ENCODE measurements at places on chromosomes 11 and 22. TPM values are rescaled to one million over a fixed set of nuclear protein-coding genes. Genes with fewer than 3 reads are reported as not detected.

Gene C11orf91
- total RNA-seq = not detected

Gene OR10G7
- total RNA-seq = not detected

Gene MS4A6E
- not detected for total RNA-seq

Gene TENM4
- total RNA-seq = 8.8 TPM

Gene PGA5
- 0.67 TPM for total RNA-seq

Gene ZNF280A
- 0.61 TPM for total RNA-seq

Gene MMP12
- not detected for total RNA-seq

Gene STK33
- 25.1 TPM for total RNA-seq

Gene CASP4
- total RNA-seq = not detected

Gene ARHGAP8
- 48.7 TPM for total RNA-seq

Gene CNTN5
- 0.25 TPM for total RNA-seq

Gene ARL2
- 186 TPM for total RNA-seq

Gene MRGPRE
- not detected for total RNA-seq

Gene CD248
- total RNA-seq = 3.7 TPM

Gene DRICH1
- total RNA-seq = not detected

Gene RIBC2
- 1.8 TPM for total RNA-seq

Gene DNAJC24
- 21.1 TPM for total RNA-seq

DNA sequence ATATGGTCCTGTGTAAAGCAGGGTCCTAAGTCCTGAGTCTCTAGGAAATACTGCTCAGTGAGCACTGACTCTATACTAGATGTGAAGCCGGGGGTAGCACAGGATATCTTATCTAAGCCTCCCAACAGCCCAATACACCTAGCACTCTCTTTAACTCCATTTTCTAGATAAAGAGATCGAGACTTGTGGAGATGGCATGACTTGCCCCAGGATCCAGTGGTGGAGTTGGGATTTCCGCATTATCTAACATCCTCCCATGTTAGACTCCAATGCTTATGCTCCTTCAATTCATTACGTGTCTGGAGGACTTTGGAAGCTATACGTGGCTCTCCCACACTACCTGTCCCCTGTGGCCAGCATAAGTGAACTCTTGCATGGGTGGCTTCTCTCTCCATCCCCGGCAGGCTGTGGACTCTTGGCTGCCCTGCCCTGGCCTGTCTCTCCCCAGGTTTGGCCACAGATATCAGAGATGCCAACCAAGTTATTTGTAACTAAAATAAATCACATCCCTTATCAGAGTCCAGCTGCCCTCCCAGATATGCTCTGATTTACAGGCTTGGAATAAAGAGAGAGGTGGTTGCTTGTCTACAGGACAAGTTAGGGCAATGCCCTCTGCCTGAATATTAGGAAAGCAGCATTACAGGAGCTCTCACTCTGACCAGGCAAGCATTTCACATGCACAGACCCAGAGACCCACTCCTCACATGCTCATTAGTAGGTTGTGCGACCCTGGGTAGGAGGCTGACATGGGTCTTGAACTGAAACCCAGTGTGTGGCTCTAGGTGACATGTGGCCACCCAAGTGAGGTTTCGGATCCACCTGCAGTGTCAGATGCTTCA, 4.5 kb downstream of the CD44 start:
- no peak for DNase-seq

GRCh38 chr11:21896216-21896615, 296.7 kb upstream of the ANO5 start:
- DNase-seq = no peak

- no peak for DNase-seq
Measured at GRCh38 chr11:126615845-126616244, 260.4 kb downstream of the ST3GAL4 start.

DNA sequence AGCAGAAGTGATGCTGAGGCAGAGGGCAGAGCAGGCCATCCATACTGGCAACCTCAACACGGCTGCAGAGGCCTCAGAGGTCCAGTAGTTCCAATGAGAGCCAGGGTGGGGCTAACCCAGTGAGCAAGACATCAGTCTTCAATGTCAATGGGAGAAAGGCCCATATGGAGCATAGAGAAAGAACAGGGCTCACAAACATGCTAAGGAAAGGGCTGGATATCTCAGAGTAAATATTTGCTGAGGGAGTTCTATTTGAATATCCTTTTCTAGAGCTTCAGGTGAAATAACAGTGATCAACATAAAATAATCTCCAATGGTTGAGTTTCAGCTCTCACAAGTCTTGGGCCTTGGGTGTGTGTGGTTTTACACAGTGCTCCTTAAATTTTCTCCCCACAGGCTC, 50.8 kb upstream of the CCDC90B start:
- DNase-seq = no peak

- no peak for DNase-seq
Measured at GRCh38 chr11:98625526-98625925, 395.2 kb upstream of the CNTN5 start.

DNA sequence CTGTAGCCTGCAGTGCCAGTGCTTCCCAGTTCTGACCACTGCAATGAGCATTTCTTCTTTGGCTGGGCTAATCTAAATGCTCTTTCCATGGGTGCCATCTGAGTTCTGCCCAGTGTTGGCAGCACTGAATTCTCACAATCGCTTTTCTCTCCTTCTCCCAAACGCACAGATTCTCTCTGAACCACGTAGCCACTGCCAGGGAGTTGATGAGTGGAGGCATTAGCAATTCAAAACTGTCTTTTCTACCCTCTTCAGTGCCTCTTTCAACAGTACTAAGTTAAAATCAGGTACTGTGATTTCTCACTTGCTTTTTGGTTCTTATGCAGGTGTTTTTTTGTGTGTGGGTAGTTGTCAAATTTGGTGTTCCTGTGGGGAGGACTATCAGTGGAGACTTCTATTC, 745.0 kb upstream of the ANO5 start:
- no peak for DNase-seq

DNA sequence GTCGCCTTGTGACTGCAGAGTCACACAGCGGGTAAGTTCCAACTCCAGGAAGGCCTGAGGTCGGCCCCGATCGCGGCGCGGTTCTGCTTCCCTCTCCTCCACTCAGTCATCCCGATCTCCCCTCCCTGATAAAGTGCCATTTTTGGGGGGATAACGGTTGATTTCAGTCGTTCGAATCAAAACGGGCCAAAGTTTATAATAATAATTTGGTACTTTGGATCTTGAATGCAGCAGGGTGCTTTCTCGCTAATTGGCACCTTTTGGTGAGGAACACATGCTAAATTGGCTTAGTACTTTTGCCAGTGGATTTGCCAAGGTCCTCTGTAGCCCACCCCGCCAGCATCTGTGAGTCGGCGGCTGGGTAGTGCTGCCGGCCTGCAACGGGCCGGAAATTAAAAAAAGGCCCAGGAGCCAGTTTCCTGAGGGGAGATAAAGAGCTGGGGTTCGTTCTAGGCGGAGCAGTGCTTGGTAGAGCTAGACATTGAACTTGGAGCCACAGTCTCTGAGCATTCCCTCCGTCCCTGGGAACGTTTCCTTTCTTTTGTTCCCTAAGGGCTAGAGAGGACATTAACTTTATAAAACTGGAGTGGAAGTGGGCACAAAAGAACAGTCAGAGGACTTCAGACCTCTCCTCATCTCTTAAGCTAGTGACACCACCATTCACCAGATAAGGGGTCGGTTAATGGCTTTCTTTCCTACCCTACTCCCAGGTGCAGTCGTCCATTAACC, 997 bp downstream of the UBE2L3 start:
- DNase-seq = no peak

DNA sequence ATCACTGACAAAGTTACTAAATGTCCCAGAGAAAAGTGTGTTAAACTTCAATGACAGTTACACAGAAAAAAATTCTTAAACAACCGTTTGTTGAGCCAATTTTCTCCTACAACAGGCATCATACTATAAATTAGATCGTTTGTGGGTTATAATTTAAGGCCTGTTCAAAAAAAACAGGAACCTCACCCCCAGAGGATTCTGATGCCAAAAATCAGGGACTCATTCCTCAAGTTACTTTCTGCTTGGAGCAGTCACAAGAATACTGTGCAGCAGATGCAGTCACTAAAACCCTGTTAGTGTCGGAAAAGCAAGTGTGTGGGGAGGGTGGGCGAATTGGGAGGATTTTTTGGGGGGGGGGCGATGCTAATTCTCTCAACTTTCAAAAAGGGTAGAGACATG, 657 bp downstream of the CWC15 start:
- DNase-seq = no peak

DNA sequence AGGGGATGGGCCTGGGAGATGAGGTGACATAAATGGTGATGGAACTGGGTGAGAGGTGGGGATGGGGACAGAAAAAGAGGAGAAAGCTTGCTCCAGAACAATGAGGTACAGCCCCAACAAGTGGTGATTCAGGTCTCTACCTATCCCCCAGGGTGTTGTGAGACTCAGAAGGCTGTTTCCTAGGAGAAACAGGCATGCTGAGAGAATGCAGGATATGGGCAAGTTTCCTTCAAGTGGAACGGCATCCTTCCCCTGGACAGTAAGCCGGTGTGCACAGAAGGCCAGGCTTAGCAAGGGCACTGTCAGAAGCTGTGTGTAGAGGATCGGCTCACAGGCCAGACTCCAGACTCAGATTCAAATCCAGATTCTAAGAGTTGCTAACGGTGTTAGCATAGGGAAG, 34.1 kb upstream of the CRTAM start:
- no peak for DNase-seq

- DNase-seq = no peak
Measured at GRCh38 chr11:27039873-27040272, 742 bp upstream of the BBOX1 start.

DNA sequence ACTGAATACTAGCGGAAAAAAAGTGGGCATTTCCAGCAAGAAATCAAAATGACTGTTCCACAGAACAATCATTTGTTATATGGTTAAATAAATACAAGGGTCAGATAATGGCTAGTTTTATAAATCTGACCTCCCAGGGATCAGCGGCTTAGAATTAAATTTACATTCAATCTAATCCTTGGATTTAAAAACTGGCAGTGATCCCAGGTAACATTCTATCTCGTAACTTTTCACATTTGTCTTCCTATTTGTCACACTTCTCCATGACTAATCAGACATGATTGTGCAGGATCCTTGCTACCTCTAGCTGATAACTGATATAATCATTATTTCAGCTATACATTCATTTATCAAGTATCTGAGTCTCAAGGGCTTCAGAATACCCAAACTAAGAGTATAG, 2.9 kb upstream of the MMP3 start:
- no peak for DNase-seq

DNA sequence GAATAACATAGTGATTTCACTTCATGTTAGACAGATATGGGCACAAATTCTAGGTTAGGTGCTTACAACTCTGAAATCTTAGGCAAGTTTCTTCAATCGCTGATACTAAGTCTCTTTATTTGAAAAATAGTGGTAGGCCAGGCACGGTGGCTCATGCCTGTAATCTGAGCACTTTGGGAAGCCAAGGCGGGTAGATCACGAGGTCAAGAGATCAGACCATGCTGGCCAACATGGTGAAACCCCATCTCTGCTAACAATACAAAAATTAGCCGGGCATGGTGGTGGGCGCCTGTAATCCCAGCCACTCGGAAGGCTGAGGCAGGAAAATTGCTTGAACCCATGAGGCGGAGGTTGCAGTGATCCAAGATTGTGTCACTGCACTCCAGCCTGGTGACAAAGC, 729.4 kb downstream of the METTL15 start:
- DNase-seq = no peak

GRCh38 chr11:41398175-41398574, 61.3 kb downstream of the LRRC4C start:
- no peak for DNase-seq

DNA sequence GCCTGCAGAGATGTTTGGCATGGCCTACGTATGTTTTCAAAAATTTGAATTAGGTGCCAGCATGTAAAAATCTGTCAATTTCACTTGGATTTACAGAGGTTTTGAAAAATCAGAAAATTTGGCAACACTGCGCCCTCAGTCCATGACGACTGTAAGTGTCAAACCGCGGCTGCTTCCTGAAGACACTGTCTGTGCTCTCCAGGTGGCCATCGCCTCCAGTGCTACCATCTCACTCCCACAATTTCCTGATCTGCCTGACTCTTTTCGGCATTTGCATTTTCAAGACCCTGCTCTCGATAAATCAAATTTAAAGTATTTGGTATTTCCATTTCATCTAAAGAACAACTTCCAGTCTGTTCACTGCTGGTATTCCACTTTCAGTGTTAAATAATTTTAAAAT, 34.6 kb downstream of the VSIG10L2 start:
- DNase-seq = no peak

- DNase-seq = no peak
Measured at GRCh38 chr11:122721201-122721963, 65.9 kb downstream of the UBASH3B start.

- DNase-seq = no peak
Measured at GRCh38 chr11:29809121-29809520, 207.7 kb downstream of the KCNA4 start.

DNA sequence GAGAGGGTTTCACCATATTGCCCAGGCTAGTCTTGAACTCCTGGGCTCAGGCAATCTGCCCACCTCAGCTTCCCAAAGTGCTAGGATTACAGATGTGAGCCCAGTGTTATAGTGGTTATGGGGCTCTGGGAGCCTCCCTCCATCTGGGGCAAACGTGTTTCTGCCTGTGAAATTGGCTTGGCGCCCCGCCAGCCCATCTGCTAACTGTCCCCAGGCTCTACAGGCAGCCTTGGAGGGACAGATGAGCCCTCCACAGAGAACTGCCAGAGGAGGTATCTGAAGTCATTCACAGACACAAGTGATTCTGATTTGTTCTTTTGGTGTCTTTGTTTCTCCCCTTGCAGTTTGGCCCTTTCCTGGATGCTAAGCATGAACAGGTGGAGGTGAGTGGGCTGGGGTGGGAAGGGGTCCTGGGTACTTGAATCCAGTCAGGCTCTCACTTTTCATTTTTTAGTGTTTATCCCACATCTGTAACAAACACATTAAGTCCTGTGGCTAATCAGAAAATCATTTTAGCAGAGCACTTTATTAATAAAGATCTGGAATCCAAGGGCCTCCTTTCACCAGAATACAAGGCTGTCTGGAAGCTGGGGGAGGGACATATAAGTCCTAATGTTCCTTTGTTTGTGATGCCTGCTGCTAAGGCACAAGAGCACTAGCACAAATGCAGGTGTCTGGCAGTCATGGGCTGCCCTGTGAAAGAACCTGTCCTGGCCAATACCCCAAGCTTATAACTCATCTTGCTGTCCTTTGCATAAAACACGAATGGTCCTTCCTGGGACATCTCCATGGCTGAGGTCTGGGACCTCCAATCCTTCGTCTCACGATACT, 25.7 kb upstream of the CDC42EP2 start:
- no peak for DNase-seq

DNA sequence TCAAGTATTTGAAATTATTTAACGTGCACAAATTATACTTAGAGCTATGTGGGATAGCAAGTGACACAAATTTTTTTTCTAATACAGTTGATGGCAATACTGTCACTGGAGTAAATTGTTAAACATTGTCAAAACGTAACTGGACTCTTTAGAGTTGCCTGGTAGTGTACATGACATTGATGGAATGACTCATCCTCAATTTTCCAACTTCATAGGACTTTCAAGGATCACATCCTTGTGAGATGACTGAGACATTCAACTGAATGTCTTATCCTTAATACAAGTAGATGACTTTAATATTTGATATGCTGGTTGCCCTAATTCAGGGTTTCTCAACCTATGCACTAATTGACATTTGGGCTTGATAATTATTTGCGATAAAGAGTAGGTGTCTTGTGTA, 310.0 kb downstream of the SWAP70 start:
- DNase-seq = no peak

All from H1 (cell line).